H7 (cell line): ENCODE measurements at places on chromosomes 2 and 18. TPM values are rescaled to one million over a fixed set of nuclear protein-coding genes. Genes with fewer than 3 reads are reported as not detected.

The KYNU gene
- total RNA-seq: 0.31 and 1.9 TPM in 2 replicates

The ME2 gene
- 86.0 and 113 TPM in 2 replicates for total RNA-seq

The WDR43 gene
- total RNA-seq: 101 and 106 TPM in 2 replicates

The SIX3 gene
- 1.7 and 3.0 TPM in 2 replicates for total RNA-seq

The PFN4 gene
- total RNA-seq: not detected in 2 replicates

The C2orf76 gene
- 11.0 and 14.1 TPM in 2 replicates for total RNA-seq

- no peak for DNase-seq
Measured at GRCh38 chr2:201270293-201271001, 10.1 kb downstream of the CASP8 start.

DNA sequence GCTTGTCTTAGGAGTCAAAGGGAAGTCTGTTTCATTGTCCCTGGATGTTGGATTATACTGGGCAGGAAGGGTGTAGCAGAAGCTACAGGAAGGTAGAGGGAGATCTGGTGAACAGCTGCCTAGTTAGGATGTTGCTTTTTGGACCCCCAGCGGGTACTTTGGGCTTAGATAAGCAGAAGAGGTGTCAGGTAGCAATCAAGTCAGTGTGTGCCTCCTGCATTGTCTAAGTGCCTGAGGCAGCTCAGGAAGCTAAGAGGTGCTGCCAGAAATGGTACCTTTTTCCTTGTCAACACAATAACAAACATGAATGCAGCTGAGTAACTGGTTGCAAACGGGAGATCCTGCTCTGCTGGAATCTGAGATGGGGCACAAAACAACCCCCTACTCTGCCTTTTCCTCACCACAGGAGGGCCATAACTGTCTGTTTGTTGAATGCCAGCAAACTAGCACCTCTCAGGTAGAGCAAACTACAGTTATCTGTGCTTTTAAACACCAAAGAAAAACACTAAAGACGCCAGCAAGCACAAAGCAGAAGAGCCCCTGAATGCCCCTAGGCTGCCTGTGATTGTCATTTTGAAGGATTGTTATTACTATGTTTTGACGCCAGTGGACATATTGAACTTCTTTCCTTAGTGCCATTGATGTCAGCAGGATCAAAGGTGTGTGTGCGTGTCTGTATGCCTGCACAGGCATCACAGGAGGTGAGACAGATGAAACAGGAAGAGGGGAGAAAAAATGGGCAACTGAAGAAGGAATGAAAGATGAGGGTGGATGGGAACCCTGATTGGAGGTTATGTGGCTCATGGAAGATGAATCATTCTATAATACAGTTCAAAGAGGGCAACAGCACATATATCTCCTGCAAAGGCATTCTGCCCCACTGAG lies 151.4 kb downstream of the ETAA1 start:
- peak; percentile 4 for DNase-seq

DNA sequence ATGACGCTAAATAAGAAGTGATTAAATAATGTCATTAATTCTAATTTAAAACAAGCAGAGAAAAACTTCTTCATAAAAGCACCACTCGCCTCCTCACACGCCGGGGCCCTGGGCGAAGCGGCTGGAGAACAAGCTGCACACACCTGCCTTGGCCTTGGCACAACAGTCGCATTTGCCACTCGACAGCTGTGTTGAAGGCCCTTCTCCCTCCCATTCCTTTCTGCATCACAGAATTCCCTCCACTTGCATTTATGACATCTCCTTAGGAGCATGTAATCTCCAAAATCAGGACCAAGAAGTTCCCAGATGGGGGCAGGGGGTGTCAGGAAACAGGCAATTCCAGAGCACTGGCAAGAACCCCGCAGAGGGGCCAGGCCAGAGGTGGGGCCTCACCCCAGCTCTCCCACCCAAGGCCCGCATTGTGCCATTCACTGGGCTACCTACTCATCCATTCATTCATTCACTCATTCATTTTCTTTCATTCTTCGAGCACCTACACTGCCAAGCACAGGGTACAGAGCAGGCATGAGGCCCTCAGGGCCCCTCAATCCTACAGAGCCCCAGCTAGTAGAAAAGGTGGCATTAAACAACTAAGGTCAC lies 6.4 kb downstream of the HDAC4 start:
- peak; percentile 32 for DNase-seq

DNA sequence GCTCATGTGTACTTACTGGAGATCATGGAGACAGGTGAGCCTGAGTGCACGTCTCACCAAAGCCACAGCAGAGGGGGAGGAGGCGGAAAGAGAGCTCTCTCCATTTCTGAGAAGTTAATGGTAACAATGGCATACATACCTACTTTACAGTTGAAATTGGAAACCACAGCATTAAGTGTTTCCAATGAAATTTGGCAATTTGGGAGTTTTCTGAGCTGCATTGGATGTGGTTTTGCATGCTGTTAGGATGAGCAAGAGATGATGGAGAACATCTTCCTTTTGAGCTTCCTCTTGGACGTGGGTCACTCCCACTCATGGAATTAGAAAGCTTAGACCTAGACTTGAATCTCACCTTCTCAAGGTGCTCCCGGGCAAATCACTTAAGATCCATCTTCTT lies 25.5 kb upstream of the IL37 start:
- no peak for DNase-seq

- DNase-seq: no peak
Measured at GRCh38 chr2:159774370-159774990, 23.5 kb downstream of the CD302 start.

DNA sequence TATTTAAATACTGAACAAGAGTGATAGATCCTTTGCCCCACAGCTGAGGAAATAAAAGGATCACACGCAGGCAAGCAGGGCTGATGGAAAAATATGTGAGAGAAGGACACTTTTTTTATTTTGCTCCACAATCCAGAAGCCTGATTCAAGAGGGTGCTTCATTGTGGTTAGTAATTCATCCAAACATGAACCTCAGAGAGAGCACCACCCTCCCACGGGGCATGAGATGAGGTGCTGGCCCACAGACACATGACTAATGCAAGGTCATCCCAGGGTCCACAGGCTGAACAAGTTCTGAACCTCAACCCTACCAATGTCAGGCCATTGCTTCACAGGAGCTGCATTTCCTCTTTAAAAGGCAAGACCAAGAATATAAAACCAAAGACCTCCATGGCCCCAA lies 239.6 kb downstream of the MREG start:
- no peak for DNase-seq

GRCh38 chr2:70703900-70704549 lies 64.0 kb downstream of the ADD2 start:
- no peak for DNase-seq
